Stimulated activated CD4-positive, alpha-beta T cell treated with anti-CD3 and anti-CD28 coated beads, Interleukin-12 subunit alpha, Interleukin-12 subunit beta, amount 100 ng/mL, for 24 hours (primary cell): ENCODE measurements at places on chromosomes 3 and 15.
A peak's percentile ranks its signal among the peaks of the same experiment; 100 is the strongest.

GRCh38 chr15:96181873-96182301 lies 148.6 kb upstream of the NR2F2 start:
- no peak for DNase-seq

GRCh38 chr15:69394556-69395282 lies 19.4 kb upstream of the KIF23 start:
- peak; percentile 73 for DNase-seq

DNA sequence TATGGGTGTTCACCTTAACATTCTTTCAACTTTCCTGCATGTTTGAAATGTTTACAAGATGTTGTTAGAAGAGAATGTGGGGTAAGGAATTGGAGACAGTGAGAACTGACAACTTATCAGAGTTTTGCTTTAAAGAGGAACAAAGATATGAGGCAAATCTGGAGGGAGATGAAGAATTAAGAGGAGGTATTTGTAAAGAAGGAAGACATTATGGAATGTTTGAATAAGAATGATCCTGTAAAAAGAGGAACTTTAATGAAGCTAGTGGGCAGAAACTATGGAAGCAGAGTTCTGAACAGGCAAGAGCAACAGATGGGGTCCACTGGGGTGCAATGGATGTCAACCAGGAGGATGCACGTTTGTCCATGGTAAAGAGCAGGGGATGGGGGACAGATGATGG lies 27.7 kb downstream of the PLD1 start:
- DNase-seq, result no peak

DNA sequence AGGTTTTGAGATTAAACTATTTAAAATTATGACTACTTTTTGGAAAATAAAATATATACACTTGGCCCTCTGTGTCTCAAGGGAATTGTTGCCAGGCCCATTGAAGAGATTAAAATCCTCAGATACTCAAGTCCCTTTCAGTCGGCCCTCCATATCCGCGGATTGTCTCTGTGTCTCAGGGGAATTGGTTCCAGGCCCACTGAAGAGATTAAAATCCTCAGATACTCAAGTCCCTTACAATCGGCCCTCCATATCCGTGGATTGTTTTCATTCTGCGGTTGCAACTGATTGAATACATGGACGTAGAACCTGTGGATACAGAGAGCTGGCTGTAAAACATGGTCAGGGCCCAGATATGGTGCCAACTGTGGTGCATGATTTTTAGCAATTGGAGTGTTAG lies 15.7 kb upstream of the LRCH3 start:
- no peak for DNase-seq

DNA sequence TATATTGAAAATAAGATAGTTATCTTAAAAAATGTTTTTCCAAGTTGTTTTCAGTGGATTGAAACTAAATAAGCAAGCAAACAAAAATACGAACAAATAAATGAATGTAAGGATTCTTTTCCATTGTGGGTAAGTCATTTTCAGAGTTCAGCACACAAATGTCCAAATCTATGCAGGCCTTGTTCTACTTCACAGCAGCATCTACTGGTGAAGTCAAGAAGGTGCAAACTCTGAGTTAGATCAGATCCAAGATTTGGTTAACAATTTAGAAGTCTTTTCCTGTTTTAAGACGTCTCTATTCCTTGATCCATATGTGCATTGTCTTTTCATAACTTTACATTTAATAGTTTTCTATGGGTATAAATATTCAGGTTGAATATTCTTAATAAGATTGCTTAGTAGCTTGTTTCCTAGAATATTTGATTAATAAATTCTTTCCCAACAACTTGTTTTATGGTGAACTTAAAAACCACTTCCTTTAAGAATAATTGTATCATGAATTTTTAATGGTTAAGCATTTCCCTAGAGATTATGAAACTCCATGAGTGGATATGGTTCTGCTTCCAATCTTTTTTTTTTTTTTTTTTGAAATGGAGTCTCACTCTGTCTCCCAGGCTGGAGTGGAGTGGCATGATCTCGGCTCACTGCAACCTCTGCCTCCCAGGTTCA lies 10.5 kb downstream of the PTX3 start:
- no peak for DNase-seq

- no peak for DNase-seq
Measured at GRCh38 chr3:143307613-143308183, 188.1 kb downstream of the CHST2 start.

GRCh38 chr15:66881173-66881905 lies 179.3 kb downstream of the SMAD6 start:
- DNase-seq, result no peak

DNA sequence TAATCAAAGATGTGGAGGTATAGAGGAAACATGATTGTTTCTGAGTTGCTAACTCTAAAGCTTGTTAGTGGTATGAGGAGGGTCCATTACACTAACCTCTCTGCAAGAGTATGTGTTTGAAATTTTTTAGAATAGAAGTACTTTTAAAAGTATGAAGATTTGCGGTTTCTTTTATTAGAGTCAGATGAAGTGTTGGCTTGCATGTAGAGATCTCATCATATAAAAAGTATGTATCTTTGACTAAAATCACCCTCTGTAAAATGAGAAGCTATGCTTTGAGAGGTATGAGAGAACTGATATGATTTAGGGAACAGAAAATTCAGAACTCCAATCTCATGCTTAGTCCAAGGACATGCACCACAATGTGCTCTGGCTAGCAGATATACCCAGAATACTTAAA lies 140.4 kb upstream of the MBNL1 start:
- no peak for DNase-seq

GRCh38 chr3:125239266-125239665 lies 26.7 kb upstream of the SLC12A8 start:
- no peak for DNase-seq

GRCh38 chr15:38696790-38697495 lies 132.3 kb upstream of the RASGRP1 start:
- no peak for DNase-seq

DNA sequence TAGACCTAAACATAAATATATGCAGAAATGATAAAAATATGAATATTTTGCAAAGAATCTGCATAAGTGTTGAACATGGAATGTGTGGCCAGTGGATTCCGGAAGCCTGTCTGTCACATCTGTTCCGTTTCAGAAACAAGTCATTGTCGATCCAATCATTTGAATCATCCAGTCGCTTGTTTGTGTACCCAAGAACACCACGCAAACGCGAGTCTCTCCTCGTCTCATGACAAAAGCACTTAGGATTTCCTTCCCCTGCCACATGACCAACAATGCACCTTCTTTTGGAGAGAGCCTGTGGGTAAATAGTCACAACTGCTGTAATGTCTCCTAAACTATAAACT lies 80.2 kb downstream of the FMN1 start:
- no peak for DNase-seq

GRCh38 chr15:80834906-80835305 lies 55.7 kb downstream of the CEMIP start:
- no peak for DNase-seq

- peak; percentile 49 for DNase-seq
Measured at GRCh38 chr3:169769287-169770181, at the start of gene ACTRT3. Gene ACTRT3, minus strand, starts transcription at chr3:169769561. Its CDS starts 41 bp downstream, at chr3:169769520.

- no peak for DNase-seq
Measured at GRCh38 chr15:52103217-52104207, 9.1 kb downstream of the BCL2L10 start.

DNA sequence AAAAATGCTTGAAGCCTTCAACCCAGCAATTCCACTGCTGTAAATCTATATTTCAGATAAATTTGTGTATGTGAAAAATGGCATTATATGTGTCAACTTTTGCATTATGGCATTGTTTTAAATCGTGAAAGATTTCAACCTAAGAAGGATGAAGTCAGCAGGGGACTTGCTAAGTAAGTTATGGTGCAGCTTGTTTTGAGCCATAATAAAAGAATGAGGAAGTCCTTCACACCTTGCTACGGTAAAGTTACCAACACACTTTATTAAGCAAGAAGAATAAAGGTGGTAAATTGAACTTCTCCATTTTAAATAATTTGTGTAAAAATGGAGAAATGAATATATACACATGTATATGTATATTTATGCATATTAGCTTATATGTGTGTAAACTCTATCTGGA lies 371.4 kb downstream of the ROBO2 start:
- DNase-seq, result no peak

DNA sequence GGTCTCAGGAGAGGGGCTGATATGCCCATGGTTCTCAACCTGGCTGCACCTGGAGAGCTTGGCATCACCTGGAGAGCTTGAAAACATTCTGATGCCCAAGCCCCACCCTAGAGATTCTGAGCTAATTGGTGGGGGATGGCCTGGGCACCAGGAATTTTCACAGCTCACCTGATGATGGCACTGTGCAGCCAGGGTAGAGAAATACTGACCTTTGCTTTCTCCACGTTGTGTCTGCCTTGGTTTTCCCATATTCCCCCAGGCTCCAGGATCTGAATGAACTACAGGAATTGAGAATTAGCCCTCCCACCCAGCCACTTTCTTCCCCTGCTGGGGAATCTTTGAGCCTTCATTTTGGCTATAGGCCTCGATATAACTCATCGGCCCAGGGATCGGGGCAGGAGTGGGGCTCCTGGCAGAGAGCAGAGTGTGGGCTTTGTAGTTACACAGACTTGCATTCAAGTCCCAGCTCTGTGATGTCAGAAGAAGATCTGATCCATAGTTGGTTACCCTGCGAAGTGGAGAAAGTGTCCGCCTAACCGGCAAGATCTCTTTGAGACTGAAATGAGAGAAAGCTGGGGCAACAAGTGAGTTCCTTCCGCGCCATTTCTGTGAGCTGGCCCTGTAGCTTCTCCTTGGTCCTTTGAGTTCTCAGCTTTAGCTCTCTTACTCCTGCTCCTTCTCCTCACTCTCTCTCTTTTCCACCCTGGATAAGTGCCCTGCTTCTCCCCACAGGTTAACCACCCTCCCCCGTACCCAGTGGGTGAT lies 33.1 kb upstream of the UBE2Q2 start:
- no peak for DNase-seq

DNA sequence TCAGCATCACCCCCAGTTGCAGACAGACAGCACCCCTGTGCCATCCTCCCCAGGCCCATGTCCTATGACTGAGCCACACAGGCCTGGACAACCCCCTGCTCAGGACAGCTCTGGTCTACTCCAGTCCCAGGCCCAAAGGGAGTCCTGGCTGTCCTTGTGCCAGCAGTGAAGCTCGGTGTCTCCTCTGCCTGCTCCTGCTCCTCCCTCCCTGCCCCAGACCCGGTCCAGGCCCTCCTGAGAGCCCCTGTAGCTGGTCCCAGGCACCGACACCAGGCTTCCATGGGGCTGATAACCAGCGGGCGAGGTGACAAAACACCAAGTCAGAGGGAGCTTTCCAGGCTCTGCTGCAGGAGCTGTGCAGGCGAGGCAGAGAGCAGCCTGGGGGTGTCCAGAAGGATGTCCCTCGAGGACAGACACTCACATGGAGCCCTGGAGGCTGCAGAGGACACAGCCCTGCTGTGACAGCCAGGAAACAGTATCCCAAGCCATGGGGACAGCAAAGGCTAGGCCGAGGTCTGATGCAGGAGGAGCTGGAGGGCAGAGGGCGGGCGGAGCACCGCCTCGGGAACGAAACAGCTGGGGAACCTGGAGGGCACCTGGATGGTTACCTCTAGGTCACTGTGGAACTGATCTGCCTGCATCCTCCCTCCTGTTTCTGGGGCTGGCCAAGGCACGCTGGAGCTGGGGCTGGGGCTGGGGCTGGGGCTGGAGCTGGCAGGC lies 103.8 kb upstream of the PRR20G start:
- no peak for DNase-seq

- no peak for DNase-seq
Measured at GRCh38 chr15:73889053-73889761, 15.8 kb downstream of the TBC1D21 start.

GRCh38 chr3:47197287-47197686 lies 33.4 kb upstream of the SETD2 start:
- no peak for DNase-seq

DNA sequence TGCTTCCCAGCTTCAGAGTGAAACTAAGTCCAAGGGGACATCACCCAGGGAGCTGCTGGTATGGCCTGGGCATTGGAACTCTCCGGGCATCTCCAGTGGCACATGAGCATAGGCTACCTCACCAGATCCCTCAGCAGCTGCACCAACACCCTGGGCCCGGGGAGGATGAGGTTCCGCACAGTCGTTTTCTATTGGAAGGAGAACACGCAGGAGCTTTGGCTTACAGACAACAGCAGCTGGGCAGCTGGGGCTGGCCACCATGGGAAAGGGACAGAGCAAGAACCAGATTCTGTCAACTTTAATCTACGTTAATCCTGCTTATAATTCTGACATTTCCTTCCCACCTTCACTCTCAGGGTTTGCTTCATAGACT lies 65.5 kb downstream of the MYO1E start:
- DNase-seq, result no peak

GRCh38 chr3:14440531-14441239 lies 38.3 kb downstream of the SLC6A6 start:
- DNase-seq, result no peak

DNA sequence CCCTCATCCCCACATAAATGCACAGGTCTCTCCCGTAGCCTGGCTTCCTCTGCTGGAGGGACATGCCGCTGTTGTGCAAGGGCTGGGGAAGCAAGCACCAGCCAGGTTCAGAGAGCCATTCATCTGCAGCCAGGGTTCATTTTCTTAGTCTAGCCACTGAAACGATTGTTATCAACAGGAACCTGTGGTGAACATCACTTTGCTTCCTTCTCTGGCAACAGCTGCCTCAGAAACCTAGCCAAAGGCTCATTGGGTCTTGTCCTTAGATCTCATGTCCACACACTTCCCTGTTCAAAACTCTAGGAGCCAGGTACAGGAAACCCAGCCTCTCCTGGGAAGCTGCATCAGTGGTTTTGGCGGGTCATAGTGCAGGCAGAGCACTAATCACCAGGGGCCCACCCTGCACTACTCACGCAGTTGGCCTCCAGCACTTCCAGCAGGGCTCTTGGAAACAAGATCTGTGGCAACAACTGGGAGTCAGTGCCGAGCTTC lies 47.0 kb downstream of the OXNAD1 start:
- DNase-seq, result no peak

GRCh38 chr3:156670077-156670476 lies 4.3 kb upstream of the TIPARP start:
- DNase-seq, result no peak

DNA sequence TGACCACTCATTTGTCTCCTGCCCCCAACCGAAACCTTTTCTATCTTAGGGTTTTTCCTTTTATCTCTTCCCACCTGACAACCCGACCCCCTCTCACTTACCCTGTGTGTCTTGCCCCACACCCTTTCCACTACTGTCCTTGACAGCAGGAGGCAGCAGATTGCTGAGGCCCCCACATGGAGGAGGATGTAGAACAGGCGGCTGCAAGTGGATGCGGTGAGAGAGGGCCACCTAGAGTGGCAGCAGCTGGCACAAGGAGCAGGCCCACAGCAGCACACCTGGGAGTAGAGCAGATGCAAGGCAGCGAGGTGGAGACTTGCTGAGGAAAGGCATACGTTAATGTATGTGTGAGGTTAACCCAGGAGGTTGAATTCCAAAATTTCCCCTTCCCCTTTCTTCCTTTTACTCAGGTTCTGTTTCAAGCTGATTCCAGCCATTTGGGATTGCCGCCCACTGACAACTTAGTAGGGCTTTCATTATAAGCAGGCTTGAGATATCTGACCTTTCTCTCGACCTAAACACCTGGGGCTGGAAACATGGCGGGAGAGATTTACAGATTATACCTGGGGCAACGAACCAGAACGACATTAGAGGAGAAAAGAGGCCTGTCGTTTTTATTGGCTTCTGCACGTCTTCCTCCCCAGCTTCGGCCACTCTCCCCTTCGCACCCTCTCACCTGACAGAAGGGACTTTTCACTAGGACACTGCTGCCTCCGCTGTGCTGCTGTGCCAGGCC lies 643 bp downstream of the SERINC4 start:
- no peak for DNase-seq
